Thyroid gland (tissue), 4 donors: ENCODE measurements at places on chromosomes 4 and X. TPM values are rescaled to one million over a fixed set of nuclear protein-coding genes. Genes with fewer than 3 reads are reported as not detected.

GRCh38 chr4:128387600-128388351, 100.2 kb upstream of the PGRMC2 start:
- no peak for DNase-seq

Gene DLG3
- total RNA-seq, result 79.5 TPM

Gene FRG2
- total RNA-seq, result not detected

DNA sequence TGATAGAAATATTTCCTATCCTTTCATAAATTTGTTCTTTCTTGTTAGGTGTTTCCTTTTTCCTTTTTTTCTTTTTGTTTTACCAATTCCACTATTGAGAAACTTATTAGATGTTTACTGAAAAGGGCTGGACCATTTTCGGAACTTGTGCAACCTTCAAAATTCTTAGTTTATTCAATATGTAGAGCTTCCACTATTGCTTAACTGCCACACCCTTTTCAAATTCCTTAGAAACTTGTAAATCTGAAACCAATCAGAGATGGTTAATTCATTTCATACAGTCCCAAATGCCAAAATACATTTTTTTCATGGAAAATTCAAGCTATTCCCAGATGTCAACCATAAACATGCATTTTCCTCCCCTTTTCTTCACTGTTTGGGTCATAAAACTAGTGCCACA, 66.1 kb upstream of the SLC39A8 start:
- no peak for DNase-seq
